Omental fat pad (tissue), 4 donors: ENCODE measurements at places on chromosomes 13 and 19. TPM values are rescaled to one million over a fixed set of nuclear protein-coding genes. Genes with fewer than 3 reads are reported as not detected.

DNA sequence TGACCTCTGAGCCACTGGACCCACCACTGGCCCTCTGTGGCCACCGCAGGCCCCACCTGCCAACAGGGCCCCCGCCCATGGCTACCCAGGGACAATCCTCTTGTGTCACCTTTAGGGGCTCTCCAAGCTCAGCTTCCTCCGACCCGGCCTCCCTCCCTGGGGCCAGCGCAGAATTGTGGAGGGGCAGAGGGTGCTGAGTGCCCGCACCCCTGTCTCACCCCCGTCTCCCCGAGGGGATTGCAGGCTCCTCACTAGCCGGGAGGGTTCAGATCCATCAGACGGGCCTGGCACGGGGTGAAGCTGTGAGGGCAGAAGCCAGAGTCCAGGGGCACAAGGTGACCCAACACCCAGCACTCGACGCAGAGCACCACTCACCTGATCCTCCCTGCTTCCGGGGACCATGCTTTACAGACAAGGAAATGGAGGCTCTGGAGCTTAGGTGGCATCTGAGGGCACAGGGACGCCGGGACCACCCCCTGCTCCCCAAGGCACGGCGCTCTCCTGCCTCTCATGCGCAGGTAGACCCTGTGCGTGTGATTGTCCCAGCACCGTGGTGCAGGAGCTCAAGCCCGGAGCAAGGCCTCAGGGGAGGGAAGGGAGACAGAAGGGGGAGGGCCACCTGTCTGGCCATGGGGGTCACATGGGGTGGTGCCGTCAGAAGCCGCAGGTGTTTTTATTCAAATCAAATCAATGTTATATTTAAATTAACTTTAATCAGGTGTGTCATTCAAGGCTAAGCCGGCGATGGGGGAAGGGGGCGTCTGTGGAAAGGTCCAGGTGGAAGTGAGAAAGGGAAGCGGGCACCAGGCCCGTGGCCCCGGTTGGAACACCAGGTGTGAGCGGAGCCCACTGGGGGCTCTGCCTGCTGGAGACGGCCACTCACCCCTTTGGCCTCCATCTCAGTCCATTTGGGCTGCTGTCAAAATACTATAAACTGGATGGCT lies 21.6 kb upstream of the SPACA7 start:
- DNase-seq = no peak

- no peak for DNase-seq
Measured at GRCh38 chr13:110387451-110388107, 80.5 kb downstream of the COL4A2 start.

- no peak for DNase-seq
Measured at GRCh38 chr13:40271931-40272775, 394.3 kb downstream of the FOXO1 start.

DNA sequence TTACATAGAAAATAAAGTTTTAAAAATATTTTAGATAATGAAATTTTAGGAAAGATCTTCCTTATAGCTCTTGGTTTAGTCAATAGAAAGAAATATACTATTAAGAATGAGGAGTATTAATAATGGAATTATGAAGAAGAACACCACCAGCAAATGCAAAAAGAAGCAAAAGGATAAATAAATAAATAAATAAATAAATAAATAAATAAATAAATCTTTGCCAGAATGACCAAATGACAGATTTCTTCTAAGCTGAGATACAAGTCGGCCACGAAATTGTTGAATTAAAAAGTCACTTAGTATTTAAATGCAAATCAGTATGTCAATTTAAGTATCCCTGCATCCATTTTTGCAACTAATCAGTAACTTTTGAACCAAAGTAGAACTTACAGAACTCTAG lies 95.9 kb downstream of the DACH1 start:
- no peak for DNase-seq

DNA sequence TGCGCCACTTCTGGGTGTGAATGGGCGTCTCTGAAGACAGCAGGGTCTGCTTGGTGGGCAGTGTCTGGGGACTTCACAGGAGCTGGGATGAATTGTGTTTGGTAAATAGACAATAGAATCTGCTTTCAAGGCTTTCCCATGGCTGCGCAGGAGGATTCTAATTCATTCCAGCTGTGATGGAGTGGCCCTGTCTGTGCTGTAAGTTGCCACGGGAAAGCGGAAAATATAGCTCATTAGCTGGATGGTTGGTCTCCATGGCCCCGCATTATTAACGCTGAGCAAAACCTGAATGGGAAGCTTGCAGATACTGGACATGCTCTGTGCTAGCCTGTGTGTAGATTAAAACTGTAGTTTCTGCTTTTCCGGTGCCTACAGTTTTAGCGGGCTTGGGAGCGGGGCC lies 15.6 kb upstream of the C1QTNF9 start:
- DNase-seq = no peak

DNA sequence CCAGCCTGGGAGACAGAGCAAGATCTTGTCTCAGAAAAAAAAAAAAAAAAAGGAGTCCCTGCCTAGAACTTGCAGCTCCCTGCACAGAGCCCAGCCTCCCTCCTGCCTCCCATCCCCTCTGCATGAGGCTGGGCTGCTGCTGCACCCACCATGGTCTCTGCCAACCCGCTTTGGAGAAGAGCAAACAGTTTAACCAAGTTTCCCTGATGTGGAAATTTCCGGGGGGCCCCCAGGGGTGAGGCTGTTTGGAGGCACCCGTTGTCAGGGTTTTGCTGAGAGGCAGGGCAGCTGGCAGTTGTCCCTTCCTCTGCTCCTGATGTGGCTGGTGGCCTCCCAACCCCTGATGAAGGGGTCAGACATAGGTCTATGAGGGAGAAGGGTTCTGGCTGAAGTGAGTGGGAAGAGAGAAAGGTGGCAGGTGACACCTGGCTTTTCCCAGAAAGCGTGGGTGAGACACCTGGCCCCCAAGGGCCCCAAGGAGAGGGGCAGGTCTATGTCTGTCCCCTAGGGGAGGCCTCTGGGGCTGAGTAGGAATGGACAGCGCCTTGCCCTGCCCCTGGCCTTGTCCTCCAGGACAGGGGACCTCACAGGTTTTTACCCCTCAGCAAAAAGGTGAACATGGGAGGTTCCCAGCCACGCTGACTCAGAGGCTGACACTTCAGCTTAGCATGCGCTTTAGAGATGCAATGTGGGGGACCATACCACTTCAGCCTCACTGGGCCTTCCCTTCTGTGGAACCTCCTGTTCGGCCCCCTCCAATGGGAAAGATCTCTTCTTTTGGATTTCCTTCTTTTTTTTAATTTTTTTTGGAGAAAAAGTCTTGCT lies 5.5 kb downstream of the LRP3 start:
- DNase-seq = no peak

DNA sequence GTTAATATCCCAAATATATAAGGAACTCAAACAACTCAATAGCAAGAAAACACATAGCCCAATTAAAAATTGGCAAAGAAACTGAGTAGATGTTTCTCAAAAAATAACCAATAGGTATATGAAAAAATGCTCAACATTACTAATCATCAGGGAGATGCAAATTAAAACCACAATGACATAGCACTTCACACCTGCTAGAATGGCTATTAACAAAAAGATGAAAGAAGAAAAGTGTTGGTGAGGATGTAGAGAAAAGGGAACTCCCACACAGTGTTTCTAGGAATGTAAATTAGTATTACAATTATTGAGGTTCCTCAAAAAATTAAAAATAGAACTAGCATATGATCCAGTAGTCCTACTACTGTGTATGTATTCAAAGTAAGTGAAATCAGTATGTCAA lies 1212.8 kb downstream of the DIAPH3 start:
- no peak for DNase-seq

GRCh38 chr19:18468517-18468916 lies 30.6 kb upstream of the ISYNA1 start:
- no peak for DNase-seq

DNA sequence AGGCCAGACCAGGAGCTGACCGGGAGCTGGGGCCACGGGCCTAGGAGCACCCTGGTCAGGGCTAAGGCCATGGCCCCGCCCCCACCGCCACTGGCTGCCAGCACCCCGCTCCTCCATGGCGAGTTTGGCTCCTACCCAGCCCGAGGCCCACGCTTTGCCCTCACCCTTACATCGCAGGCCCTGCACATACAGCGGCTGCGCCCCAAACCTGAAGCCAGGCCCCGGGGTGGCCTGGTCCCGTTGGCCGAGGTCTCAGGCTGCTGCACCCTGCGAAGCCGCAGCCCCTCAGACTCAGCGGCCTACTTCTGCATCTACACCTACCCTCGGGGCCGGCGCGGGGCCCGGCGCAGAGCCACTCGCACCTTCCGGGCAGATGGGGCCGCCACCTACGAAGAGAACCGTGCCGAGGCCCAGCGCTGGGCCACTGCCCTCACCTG lies 6.6 kb downstream of the SPHK2 start:
- DNase-seq = no peak

Gene CNMD
- not detected for total RNA-seq
